ENCODE measurements at places on chromosomes 1 and 21.

DNA sequence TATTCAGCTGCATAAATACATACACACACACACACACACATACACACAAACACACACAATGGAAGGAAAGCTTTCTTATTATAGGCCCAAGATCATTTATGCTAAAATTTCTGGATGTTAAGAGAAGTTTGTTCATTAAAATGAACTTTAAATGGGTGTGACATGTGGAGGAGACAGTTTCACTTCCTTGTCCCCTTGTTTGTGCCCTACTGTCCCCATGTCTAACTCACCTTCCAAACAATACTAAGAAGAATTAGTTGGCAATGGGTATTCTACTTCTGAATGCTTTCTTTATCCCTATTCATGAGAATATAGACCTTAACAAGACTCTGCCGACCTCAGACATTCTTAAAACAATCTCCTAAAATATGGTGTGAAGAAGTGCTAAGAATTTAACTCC lies 63.5 kb upstream of the NRIP1 start:
- DNase-seq: no peak

DNA sequence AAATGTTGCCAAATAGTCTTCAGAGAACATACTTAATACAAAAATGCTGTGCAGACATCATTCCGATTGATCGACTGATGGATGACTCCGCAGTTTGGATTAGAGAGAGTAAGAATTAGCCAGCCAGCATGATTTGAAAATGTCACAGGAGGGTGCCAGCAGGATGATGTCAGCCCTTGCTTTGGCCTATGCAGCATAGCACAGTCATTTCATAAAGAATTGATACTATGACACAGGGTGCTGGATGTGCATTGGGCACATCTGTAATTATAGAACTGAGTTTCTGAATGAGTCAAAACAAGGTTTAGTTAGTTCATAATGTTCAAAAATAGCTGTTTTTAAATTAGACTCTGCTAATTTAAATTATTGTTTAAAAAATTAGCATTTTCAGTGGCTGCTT lies 21.6 kb upstream of the TRAF5 start:
- DNase-seq: no peak

GRCh38 chr1:63101336-63101735 lies 221.0 kb upstream of the FOXD3 start:
- DNase-seq: no peak

- no peak for DNase-seq
Observed at GRCh38 chr1:238951809-238952208, 434.6 kb upstream of the CHRM3 start.

DNA sequence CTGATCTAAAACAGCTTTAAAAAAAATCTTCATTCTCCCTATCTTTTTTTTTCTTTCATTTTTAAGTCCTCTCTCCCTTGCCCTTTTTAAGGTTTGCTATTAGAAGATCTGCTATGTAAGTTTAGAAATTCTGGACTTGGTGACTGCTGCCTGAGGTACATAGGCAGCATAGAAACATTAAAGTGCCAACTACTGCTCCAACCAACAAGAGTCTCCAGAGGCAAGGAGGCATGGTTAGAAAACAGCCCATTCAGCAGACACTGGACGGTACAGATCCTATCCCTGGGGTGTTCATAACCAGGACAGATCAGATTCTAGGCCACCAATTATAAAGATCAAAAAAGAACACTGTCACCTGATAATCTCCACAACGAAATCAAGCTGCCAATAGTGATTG lies 36.6 kb downstream of the GPR3 start:
- no peak for DNase-seq

GRCh38 chr21:45252448-45252925 lies 35.2 kb downstream of the POFUT2 start:
- DNase-seq: no peak

DNA sequence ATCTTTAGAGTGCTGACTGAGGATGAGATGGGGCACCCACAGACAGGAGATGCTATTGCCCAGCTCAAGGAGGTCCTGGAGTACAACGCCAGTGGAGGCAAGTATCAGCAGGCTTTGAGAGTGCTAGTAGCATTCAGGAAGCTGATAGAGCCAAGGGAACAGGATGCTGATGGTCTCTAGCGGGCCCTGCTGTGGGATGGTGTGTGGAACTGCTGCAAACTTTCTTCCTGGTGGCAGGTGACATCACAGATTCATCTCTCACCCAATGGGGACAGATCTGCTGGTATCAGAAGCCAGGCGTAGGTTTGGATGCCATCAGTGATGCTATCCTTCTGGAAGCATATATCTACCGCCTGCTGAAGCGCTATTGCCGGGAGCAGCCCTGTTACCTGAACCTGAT lies 609.8 kb upstream of the NCAM2 start:
- no peak for DNase-seq

- no peak for DNase-seq
Observed at GRCh38 chr1:53449693-53450092, 9.5 kb upstream of the DMRTB1 start.

DNA sequence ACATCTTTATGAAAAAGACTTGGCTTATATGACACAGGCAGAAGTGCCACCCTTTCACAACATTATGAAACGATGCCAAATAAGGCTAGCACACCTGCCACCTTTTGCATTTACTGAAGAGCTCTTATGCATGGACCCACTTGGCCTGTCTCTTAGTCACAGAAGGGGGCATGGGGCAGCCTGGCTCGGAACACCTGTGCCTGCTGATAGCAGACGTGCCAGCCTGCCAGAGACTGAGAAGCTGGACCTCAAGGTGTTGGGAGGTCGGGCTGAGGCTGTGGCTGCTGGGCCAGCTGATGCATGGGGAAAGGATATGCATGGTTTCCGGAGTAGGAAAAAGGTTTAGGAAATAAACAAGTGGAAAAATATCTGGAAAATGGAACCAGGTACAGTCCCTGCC lies 21.5 kb downstream of the RCAN1 start:
- DNase-seq: no peak

DNA sequence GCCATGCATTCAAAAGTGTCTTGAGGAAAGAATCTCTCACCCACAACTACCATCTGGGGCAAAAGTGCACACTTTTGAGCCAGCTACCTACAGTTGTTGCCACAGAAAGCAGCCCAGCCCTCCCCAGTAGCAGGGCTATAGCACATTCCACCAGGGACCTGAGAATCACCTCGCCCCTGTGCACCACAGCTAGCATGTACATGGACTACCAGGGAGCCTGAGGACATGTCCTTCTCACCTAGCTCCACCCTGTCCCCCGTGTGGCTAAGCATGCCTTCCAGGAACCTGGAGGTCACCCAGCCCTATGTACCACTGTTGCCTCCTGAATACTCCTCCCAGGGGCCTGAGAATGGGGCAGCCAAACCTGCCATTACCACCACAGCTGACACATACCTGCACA lies 16.9 kb downstream of the SPRR2G start:
- DNase-seq: no peak

DNA sequence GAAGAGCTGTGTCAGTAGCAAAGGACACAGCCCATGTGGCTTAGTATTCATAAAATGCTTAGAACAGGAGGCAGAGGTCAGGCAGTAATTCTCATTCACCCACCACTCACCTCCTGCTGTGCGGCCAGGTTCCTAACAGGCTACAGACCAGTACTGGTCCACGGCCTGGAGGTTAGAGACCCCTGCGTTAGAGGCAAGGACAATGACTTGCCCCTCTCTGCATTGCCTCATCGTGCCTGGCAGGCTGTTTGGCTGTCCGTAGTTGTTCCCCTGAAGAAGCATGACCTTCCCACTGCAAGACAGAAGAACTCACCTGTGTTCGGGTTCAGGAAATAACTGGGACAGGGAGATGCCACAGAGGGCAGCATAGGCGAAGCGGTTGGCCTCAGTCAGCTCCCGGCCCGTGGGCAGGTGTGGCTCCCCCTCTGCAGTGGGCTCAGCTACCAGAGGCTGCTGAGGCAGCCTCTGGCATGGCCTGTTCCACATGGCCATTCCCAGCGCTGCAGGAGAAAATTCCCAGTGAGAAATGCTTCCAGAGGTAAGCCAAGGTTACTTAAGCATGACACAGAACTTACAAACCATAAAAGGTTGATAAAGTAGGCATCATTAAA lies 19.3 kb downstream of the TMCO4 start:
- no peak for DNase-seq

GRCh38 chr1:232110281-232111090 lies 483.9 kb downstream of the DISC1 start:
- no peak for DNase-seq

- DNase-seq: no peak
Observed at GRCh38 chr1:175449306-175449705, 256.7 kb upstream of the KIAA0040 start.

- no peak for DNase-seq
Observed at GRCh38 chr1:94621395-94621794, 79.8 kb upstream of the F3 start.

DNA sequence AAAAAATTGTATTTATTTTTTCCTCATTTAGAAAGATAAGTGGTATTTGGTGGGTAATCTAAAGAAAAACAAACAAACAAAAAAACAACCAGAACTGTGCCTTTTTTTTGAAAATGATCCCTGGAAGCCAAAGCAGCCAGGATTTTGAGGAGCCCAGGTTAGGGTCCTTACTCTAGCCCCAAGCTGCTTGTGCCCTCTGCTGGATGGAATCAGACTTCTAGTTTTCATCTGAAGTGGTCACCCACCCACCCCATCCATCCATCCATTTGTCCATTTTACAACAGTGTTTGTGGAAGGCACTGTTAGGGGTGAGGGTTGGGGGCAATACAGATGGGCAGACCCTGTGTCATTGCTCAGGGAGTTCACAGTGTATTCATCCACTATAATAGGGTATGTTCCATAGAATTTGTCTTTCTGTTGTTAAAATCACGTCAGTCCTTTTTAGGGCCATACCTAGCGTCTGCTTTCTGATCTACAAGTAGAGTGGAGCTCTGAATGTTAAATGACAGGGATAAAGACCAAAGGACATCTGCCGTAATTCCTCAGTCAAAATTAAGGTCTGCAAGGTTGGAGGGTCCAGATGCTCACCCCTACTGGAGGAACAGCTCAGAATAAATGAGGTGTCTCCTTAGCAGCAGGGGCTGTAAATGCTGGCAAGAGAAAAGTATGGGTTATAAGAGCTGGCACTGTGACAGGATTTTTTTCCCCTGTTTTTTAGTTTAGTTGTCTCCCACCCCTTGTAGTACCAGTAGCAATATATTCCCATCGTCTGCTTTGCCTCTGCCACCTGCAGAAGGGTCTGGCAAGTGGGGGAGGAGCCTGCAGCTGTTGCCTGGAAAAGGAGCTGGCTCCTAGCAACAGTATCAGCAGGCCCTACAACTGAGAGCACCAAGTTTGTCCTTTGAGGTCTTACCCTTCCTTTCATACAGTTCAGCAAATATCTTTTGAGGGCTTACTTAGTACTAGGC lies 3.2 kb downstream of the LRRC42 start:
- DNase-seq: no peak

DNA sequence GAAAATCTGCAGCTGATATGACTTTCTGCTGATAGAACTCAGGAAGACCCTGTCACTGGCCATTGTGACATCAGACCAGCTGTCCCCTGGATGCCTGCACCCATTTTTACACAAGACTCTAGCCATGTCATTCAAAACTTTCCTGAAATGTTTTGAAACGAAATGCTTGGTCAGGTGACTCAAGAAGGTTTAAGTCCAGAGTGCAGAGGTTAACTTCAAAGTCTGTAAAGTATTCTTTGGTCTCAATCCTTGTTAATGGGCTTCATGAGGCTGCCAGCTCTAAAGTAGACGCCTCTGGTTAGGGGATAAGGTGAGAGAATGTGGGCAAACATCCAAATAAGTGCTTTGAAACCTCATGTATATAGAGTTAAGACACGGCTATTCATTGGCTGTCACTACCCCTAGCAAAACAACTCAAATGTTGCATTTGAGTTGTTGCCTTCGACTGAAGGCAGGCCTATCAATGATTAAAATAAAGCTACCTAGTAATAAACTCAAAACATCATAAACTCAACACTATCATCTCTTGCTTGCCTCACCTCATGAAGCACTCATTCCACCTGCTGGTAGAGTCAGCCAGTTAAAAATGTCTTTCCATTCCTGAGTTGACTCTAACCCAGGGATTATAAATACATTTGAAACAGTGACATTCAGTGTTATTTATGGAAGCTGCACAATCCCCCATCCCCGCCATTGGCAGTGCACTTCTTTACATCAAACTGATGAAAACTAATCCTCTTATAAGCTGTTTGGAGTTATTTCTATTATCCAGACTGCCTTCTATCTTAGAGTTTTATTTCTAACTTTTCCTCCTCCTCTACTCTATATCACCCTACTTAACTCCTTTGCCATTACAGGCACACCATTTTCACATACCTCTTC lies 26.0 kb downstream of the RABIF start:
- no peak for DNase-seq

DNA sequence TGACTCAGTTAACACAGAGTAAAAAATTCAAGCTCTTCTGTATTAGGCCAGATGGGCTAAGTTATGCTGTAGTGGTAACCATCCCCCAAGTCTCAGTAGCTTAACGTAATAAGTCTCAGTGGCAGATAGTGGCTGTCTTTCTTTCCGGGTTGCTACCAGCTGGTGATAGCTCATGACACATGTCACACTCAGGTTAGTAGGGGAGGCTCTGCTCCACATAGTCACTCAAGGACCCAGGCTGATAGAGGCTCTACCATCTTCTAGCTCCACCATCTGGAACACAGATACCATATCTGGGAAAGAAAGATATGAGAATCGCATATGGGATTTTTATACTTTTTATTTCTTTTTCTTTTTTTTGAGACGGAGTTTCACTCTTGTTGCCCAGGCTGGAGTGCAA lies 16.2 kb upstream of the MEF2D start:
- DNase-seq: no peak

DNA sequence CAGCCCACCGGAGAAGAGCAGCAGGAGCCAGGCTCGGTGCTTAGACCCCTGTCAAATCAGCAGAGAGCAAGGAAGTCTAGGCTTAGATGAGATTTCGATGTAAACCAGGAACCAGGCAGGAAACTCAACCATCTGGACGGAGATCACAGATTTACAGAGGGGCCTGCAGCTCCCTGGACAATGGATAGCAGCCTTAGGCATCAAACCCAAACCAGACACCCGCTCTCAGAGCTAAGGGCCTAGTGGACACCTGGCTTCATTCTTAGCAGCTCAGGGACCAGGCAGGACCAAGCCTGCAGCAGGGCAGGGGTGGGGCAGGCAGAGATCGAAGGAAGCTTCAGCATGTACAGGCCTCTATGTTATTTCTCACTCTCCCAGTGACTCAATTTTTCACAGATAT lies 127.8 kb upstream of the FMN2 start:
- no peak for DNase-seq

DNA sequence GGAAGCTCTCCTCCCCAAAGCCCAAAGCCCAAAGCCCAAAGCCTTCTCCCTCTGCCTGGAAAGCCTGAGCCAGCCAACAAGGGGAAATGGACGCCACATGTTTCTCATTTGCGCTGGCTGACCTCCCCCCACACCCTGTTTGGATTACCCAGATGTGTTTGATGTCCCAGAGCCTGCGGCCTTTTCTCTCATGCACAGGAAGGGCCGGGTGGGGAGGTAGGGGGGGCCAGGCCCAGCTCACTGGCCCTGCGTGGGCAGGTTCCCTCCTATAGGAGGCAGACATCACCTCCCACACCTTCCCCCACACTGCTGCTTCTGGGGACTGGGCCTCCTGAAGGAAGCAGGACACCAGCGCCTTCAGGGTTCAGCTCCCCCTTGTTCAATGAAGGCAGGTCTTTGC lies 116.3 kb downstream of the NAV1 start:
- no peak for DNase-seq

GRCh38 chr1:36699113-36699911 lies 216.6 kb upstream of the CSF3R start:
- no peak for DNase-seq

All from cortex of kidney (tissue), 1 donor.